ENCODE measurements at places on chromosomes 7 and 10.

DNA sequence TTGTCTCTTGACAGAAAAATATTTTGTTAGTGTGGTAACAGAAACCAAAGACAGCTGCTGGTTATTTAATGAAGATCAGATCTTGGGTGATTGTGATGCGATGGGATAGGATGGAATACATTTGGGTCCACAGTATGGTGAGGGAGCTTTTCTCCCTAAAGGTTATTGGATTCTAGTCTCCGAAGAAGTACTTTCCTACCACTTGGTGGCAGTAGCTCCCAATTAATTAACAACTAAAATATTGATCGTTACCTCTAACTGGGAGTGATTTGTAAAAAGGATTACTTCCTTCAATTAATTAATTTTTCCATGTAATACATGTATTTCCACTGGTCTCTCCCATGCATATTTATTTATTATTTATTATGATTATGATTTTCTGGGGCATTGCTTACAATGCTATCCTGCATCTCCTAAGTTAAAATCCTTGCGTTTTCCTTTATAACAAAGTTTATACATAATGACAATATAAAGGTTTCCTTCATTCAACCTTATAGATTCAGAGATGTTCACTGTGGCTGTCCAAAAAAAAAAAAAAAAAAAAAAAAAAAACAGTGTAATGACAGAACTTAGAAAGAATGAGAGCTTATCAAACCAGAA, 25.6 kb downstream of the TMEM196 start:
- DNase-seq, result no peak

- no peak for DNase-seq
Observed at GRCh38 chr10:69224862-69225657, 4.9 kb downstream of the HKDC1 start.

- DNase-seq, result no peak
Observed at GRCh38 chr7:4115941-4116610, 566.0 kb upstream of the FOXK1 start.

DNA sequence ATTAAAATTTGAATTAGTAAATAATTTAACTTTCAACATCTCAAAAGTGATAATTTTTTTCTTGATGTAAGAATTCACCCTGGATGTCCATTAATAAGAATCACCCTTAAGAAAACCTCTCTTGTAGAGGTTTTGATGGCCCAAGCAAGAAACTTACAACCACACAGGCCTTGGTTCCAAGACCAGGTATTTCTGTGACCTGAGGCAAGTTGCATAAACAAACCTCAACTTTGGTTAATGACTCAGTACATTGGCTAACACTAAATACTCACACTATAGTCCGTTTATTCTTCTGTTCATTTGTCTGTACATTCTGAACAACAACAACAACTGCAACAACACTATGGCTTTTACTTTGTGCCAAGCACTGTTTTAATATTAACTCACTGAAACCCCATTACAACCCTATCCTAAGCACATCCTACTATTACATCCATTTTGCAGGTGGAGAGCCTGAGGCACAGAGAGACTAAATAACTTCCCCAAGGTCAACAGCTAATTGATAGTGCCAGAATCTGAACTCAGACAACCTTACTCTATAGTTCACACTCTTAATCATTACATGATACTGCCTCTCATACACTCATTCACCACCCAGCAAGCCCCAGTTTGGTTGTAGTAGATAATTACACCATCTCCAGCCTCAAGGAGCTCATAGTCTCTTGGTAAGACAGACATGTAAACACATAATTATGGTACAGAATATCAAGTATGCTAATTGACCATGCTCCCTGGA, 6.6 kb downstream of the ANK3 start:
- DNase-seq, result no peak

GRCh38 chr7:128894101-128894440, 16.4 kb downstream of the KCP start:
- DNase-seq, result no peak

GRCh38 chr7:37285706-37286453, 162.8 kb downstream of the ELMO1 start:
- no peak for DNase-seq

- DNase-seq, result no peak
Observed at GRCh38 chr10:26412932-26413331, 25.2 kb upstream of the APBB1IP start.

GRCh38 chr10:66218981-66219587, 706.8 kb upstream of the LRRTM3 start:
- no peak for DNase-seq

GRCh38 chr7:155053002-155053401, 17.1 kb upstream of the HTR5A start:
- no peak for DNase-seq

GRCh38 chr7:143511593-143512047, 33.9 kb downstream of the TAS2R41 start:
- no peak for DNase-seq

DNA sequence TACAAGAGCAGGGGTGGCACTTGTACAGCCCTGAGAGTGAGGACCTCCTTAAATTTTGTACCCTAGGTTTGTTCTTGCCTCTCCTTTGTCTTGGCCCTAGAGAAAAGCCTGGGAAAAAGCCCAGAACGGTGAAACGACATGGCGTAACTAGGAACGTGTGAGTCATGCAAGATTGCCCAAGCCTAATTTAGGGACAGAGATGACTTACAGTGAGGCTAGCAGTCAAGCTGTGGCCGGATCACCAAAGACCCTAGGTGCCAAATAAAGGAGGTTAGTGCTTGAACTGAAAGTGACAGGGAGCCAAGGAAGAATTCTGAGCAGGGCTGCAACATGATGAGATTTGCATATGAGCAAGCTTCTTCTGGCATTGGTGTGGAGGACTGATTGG, 25.1 kb downstream of the TBXAS1 start:
- DNase-seq, result no peak

- DNase-seq, result no peak
Observed at GRCh38 chr7:34806831-34807230, 148.8 kb downstream of the NPSR1 start.

DNA sequence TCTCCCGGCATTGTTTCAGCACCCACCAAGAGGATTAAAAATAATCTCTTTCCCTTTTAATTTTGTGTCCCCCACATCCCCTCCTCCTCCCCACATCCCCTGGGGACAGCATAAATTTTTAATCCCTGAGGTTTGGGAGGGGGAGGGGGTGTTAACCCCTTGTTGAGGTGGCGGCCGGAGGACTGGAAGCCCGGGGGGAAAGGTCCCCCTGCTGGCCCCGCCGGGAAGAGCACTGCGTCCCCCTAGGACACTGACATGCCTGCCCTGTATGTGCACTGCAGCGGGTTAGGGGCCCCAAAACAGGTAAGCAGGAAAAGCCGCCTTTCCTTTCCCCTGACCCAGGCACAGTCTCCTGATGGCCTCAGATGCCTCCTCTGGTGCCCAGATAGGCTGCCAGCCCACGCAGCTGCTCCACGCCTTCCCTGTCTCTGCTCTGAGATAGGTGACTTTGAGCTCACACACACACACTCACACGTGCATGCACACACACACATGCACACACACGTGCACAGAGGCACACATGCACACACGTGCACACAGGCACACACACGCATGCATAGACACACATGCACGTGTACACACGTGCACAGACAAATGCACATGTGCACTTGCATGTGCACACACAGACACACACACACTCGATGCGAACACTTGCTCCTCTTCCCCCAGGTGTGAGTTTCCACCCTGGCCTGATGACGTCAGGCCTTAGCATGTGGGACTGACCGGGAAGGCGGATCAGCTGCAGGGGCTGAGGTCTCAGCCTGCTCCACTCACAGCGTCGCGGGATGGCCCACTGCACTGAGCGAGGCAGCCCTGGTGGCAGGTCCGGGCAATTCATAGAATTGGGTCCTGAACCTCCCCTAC, 12.3 kb downstream of the CNPY1 start:
- DNase-seq, result no peak

GRCh38 chr10:3761021-3761686, 23.9 kb downstream of the KLF6 start:
- DNase-seq, result no peak

DNA sequence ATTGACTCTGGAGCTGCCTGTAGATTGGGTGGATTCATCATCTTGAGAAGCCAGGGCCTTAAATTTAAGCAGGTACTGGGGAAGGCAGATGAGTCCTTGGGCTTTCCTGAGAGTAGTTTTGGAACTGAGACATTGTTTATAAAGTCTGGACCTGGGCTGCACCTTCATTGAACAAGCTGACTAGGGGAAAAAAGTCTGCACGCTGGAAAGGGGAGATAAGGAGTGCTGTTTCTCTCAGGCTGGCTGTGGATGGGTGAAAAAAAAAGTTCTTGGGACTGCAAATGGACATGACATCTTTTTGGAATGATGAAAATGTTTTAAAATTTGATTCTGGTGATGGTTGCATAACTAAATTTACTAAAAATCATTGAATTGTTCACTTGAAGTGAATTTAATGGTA, 12.0 kb downstream of the SEC24C start:
- no peak for DNase-seq
